ENCODE measurements at places on chromosomes 13 and 19. TPM values are rescaled to one million over a fixed set of nuclear protein-coding genes. Genes with fewer than 3 reads are reported as not detected.

HIF3A gene
- total RNA-seq = 8.5 TPM

ZNF121 gene
- total RNA-seq = 25.1 TPM

TEX26 gene
- total RNA-seq = not detected

ZSWIM9 gene
- 8.6 TPM for total RNA-seq

SHANK1 gene
- 1.9 TPM for total RNA-seq

HTR2A gene
- not detected for total RNA-seq

TMPRSS9 gene
- total RNA-seq = not detected

BCAM gene
- total RNA-seq = 29.0 TPM

ZNF536 gene
- total RNA-seq = not detected

ZNF177 gene
- total RNA-seq = 0.42 TPM

EPSTI1 gene
- 3.1 TPM for total RNA-seq
